ENCODE measurements at places on chromosomes 13 and 19.
A peak's percentile ranks its signal among the peaks of the same experiment; 100 is the strongest.

DNA sequence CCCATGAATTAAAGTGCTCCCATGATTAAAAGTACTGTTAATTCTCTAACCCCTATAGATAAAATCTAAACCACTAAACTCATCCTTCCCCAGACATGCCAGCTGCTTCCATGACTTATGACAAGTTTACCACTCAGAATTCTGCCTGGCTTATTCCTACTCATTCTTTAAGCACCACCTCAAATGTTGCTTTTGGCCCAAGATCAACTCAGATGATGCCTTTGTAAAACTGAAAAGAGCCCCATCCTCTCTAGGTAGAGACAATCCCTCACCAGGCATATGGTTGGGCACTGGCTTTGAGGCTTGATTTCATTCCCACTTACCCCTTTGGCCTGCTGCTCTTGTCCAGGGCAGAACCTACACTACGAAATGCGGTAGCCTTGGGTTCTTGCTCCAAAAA is 250.0 kb downstream of the DNAJC15 start:
- H3K36me3 ChIP-seq = no peaks in the 10 kb centered on the region
- peaks cover 54% of the 10 kb centered on the region for H3K4me1 ChIP-seq
- H3K4me3 ChIP-seq = no peak overlapping the region
- no peak overlapping the region for H3K27ac ChIP-seq

GRCh38 chr13:97124915-97125809 is 97.0 kb upstream of the MBNL2 start:
- no peaks in the 10 kb centered on the region for H3K36me3 ChIP-seq
- peak; percentile 60 for DNase-seq
- H3K27ac ChIP-seq = no peak overlapping the region
- peaks cover 61% of the 10 kb centered on the region for H3K4me1 ChIP-seq

GRCh38 chr19:57321751-57322150 is 1.5 kb downstream of the ZNF543 start:
- 0 out of 2 replicates have a peak, but pooled peaks cover 6% of the 10 kb centered on the region for H3K27me3 ChIP-seq
- H3K36me3 ChIP-seq = peaks cover 26% of the 10 kb centered on the region
- peaks cover 28% of the 10 kb centered on the region for H3K4me1 ChIP-seq
- peak overlapping the region; percentile 98 for H3K4me3 ChIP-seq
- DNase-seq = no peak

DNA sequence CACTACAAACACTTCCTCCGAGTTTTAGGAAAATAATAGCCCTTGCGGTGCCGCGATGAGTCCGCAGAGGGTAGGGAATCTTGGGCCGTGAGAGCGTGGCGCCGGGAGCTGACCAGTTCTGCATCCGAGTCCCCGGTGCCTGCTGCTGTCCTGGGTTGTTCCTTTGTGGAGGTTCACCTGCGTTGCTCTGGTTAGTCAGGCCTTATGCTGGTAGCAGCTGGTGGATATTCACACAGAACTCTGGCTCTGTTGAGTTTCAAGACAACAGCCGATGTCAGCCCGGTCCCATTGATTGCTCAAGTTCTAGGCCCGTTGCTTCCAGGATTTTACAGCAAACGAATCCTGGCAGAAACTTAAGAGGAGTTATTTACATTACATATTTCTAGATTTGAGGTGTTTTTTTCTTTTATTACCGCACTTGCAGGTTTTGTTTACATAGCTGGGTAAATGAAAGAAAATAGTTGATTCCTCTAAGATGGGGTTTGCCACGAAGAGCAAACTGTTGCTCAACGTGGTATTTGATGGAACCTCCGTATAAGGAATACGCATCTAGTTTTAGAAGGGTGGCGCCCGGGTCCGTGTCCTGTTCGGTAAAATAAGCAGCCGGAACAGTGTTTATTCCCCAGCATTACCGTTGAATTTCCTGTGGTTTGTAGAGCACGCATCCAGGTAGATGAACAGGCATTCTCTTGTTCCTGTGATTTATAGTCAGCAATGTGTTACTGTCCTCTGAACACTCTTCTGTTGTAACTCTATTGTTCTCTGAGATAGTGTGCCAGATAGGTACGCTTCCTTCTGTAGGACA is 1.3 kb downstream of the CLDN10 start:
- no peak overlapping the region for H3K4me3 ChIP-seq
- no peaks in the 10 kb centered on the region for H3K4me1 ChIP-seq
- peaks cover 39% of the 10 kb centered on the region for H3K27me3 ChIP-seq
- no peaks in the 10 kb centered on the region for H3K36me3 ChIP-seq
- no peak overlapping the region for H3K27ac ChIP-seq

- DNase-seq = no peak
- peaks cover 12% of the 10 kb centered on the region for H3K27me3 ChIP-seq
- no peaks in the 10 kb centered on the region for H3K36me3 ChIP-seq
- peaks cover 2% of the 10 kb centered on the region for H3K4me1 ChIP-seq
- no peak overlapping the region for H3K27ac ChIP-seq
Observed at GRCh38 chr13:50238922-50239321, 223.7 kb downstream of the KCNRG start.

- peaks cover 11% of the 10 kb centered on the region for H3K4me1 ChIP-seq
- peak overlapping the region; percentile 17 for H3K4me3 ChIP-seq
- peaks cover 13% of the 10 kb centered on the region for H3K27me3 ChIP-seq
- 0 out of 2 replicates have a peak, but pooled peaks cover 5% of the 10 kb centered on the region for H3K36me3 ChIP-seq
- DNase-seq = no peak
- no peak overlapping the region for H3K27ac ChIP-seq
Observed at GRCh38 chr19:46494146-46494940, 1.3 kb downstream of the PNMA8B start.

- H3K4me1 ChIP-seq = no peaks in the 10 kb centered on the region
- no peak overlapping the region for H3K27ac ChIP-seq
- DNase-seq = no peak
- H3K27me3 ChIP-seq = peaks cover 38% of the 10 kb centered on the region
Observed at GRCh38 chr19:41554907-41555306, 21.1 kb upstream of the CEACAM21 start.

All from HFFc6 (cell line).